ENCODE measurements at places on chromosomes 5 and 9.
A peak's percentile ranks its signal among the peaks of the same experiment; 100 is the strongest.

- DNase-seq: no peak
These were observed 14.8 kb upstream of the ZNF474 start for GRCh38 chr5:122114501-122114900.

- DNase-seq: no peak
These were observed 16.1 kb downstream of the LIFR start for GRCh38 chr5:38540314-38540713.

DNA sequence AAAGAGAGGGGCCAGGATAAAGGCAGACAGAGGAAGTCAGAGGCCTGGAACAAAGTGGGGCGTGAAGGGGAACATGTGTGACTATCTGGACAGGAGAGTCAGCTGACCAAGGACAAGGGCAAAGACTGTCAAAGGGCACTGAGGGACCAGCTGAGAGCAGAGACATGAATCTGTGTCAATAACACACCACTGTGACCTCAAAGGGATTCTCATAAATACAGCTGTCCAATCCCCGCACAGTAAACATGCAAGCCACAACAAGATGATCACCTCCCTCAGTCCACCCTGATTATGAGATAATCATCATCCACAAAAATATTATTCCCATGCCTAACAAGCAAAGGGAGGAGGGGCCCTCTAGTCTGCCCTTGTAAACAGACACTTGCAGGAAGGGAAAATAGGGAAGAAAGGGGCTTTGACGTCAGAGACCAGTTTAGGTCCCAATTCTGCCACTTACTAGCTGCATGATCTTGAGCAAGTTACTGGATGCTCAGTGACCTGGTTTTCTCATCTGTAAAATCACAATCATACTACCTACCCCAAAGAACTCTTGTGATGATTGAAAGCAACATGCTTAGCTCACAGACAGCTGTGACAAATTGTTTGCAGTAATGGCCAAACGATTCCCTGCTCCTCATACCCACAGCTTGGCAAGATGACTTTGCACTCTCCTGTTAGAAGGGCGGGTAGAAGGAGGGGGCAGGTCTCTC lies 41.8 kb downstream of the RAPGEF1 start:
- DNase-seq: peak; percentile 56

GRCh38 chr5:179967489-179967888 lies 59.8 kb upstream of the TBC1D9B start:
- DNase-seq: no peak

DNA sequence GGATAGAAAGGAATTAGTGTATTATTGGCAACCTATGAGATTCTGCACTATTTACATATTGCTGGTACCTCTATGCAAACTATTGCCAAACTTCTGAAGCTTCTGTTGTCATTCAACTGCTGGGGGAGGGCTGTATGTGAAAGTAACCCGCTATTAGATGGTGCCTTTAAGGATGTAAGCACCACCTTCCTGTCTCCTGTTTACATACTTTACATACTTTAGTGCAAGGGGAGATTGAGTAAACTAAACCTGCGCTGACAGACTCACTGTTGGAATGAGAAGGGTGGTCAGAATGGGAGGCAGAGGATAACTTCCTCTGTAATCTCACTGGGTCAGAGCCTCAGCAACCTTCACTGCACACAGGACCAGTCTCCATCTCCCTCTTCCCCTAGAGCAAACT lies 123.8 kb downstream of the NR3C1 start:
- DNase-seq: no peak

- no peak for DNase-seq
These were observed 55.7 kb downstream of the GGTA1 start for GRCh38 chr9:121443981-121444380.

- no peak for DNase-seq
These were observed 512.2 kb downstream of the ZNF608 start for GRCh38 chr5:124234022-124234769.

DNA sequence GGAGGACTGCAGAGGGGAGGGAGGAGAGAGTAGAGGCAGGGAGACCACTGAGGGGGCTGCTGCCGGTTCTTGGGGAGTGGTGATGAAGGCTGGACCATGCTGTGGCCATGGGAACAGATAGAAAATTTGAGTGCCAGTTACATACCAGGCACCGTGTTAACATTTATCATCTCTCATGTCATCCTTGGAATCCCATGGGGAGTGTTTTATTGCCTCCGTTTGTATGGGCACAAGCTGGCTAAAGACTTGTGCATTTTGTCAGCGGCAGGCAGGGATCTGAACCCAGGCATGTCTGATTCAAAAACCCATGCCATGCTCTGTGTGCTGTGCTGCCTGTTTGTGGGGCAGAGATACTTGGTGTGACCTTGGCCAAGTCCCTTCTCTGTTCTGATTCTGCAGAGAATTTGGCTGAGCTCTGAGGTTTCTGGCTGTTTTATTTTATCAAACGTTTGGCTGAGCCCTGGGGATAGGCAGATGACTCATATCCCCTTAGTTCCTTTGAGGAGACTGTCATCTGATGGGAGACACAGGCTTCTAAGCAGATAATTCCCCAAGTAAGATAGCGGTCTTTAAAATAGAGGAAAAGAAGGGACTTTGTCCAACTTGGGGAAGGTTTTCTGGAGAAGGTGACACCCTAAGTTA lies 22.2 kb downstream of the COL27A1 start:
- DNase-seq: no peak

DNA sequence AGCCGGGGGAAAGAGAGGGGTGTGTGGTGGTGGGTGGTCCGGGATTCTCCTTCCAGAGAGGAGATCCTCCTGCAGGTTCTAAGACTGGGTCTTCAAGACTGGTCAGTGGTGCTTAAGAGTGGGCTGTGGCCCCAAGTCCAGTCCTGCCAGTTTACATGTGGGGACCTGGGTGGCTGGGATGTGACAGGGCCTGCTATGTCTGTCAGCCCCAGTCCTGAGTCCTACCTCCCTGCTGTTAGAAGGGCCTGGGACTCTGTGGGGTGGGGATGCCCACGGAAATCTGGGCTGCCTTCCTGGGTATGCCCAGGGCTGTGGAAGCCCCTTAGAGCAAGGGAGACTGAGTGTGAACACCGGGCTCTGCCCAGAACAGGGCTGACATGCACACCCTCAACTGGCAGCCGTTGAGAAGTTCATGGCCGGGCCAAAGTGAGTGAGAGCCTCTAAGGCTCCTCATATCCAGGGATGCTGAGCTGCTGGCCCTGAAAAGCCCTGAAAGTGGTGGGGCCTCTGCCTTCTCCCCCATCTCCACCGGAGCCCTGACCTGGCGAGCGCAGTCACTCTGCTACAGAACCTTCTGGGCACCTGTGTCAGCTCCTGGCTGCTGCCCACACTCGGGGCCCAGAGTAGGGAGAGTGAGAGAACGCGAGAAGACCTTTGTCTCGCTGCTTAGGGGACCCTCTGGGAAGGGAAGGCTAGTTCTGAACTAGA lies 1.7 kb downstream of the PHF2 start:
- DNase-seq: peak; percentile 41

GRCh38 chr5:32740651-32741050 lies 29.5 kb downstream of the NPR3 start:
- DNase-seq: no peak

GRCh38 chr5:112929336-112930081 lies 7.5 kb upstream of the REEP5 start:
- no peak for DNase-seq

GRCh38 chr9:34985311-34985899 lies 4.1 kb upstream of the DNAJB5 start:
- DNase-seq: peak; percentile 77

- peak; percentile 8 for DNase-seq
These were observed 27.3 kb downstream of the GZMK start for GRCh38 chr5:55051357-55051756.

DNA sequence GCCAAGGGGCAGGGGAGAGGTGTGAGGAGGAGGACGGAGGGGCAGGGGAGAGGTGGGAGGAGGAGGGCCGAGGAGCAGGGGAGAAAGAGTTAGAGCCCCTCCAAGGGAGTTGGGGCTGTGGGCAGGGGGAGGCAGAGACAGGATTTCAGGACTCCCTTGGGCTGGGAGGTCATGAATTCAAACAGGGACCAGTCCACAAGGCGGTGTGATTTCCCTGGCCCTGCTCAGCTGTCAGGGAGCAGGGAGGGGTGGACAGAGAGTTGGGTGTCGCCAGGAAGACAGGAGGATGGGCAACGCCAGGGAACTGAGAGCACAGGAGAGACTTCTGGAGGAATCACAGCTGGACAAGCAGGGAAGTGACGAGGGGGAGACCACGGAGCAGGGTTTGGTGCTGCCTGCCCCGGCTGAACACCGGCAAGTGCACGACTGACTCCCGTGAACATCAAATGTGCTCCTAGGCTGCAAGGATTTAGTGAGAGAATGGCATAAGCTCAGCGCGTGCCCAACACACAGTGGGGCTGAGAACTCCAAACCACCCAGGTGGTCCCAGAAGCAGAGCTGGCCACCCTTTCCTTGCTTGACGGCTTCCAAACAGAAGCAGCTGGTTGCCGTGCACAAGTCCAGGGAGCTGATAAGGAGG lies 17.8 kb upstream of the OLFM1 start:
- no peak for DNase-seq

DNA sequence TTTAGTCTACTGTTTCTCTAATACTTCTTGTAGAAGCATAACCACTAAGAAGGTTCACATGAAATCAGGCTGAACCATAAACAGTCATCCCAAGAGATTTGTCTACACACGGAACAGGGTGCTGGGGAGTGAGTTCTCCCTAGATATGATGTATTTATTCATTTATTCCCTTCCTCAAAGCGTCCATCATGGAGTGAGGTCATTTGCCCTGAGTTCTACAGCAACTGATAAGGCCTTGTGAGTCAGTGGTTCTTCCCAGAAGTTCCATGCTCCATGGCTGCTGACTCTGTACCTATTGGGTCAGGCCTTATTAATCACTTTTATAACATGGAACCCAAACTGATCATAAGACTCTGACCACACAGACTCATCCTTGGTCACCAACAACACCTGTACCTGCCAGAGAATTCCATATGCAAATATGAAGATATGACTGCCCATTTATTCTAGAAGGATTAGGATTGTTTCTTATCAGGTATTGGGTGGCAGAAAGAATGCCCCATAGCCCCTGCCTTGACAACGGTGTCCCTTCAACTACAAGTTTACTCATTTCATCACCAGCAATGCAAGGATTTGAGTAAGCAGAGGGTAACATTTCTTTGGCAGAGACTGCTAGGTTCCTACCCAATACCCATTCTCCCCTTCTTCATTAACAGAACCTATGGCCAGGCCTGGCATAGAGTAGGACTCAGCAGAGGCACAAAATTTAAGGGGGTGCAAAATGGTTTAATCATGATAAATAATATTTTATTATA lies 118.1 kb downstream of the LHFPL2 start:
- no peak for DNase-seq

- DNase-seq: peak; percentile 87
These were observed 41.4 kb downstream of the SYK start for GRCh38 chr9:90842996-90843395.

DNA sequence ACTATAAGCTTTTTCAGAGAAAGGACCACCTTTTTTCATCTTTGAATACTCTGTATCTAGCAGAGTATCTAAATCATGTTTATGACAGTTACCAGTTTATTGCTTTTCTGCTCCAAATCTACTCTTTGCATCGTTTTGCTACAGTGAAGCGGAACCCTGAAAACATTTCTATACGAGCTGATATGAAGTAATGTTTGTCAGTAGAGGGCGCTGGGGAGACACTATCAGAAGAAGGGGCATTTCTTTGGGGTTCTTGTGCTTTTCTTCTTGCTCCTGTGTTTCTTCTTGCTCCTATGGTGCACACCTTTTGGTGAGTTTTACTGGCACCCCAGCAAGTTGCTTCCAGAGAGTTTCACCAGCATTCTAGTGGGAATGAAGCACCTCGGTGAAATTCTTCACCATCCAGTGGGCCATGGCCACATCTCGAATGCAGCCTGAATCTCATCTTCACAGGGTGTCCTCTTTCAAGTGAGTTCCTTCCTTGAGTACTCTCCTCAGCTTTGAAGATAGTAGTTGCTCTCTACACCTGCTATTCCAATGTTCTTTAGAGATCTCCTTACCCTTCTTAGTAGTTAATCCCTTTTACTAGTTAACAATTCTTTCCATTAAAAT lies 98.4 kb downstream of the FGF1 start:
- peak; percentile 80 for DNase-seq

DNA sequence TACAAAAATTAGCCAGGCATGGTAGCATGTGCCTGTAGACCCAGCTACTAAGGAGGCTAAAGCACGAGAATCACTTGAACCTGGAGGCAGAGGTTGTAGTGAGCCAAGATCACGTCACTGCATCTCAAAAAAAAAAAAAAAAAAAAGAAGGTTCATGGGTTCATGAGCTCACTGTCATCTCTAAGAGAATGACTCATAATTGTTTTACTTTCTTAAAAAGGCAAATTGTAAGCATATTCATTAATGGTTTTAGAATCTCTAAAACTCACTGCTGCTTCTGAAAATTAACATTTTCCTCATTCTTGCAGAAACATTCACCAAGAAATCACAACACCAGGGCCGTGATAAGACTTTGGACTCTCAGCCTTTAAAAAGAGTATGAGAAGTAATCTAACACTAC lies 103.6 kb downstream of the GNA14 start:
- DNase-seq: no peak

DNA sequence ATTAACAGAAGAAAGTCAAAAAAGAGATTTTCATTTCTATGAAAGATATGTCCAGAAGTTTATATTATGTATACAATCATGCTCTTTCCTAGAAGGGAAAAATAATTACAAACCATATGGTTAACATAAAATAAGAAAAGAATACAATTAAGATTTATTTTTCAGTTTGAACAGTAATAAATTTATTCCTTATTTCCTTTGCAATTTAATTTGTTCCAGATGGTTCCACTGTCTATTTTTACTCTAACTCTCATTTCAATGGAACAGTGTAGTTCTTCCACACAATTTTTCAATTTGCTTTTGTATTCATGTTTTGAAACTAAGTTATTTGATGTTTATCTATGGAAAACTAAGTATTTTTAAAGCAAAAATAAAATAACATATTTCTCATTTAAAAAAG lies 1026.3 kb downstream of the TAF11L14 start:
- no peak for DNase-seq

GRCh38 chr9:120774719-120775118 lies 18.5 kb downstream of the FBXW2 start:
- DNase-seq: no peak

DNA sequence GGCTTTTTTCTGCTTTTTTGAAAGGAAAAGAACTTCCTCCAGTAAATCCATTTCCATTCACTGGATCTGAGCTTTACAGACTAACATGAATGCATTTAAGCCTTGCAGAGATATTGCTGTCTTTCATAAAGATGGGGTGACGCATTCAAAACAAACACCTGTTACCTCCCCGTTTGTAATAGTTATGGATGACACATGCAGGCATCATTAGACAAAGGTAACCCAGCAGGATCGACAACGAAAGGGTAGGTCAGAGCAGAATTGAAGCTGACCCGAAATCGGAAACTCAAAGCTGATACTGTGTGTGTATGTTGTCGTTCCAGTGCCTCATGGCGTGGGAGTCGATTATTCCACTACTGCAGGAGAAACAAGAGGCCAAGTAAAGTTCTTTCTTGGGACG lies 22.2 kb downstream of the SLC46A2 start:
- no peak for DNase-seq

- no peak for DNase-seq
These were observed 13.6 kb upstream of the SLC22A4 start for GRCh38 chr5:132280371-132281240.

GRCh38 chr5:153147891-153148623 lies 342.4 kb upstream of the GRIA1 start:
- DNase-seq: peak; percentile 54

GRCh38 chr5:141883184-141883891 lies 5.1 kb upstream of the PCDH1 start:
- DNase-seq: peak; percentile 56

Data from hematopoietic multipotent progenitor cell treated with erythropoietin and hydrocortisone succinate and interleukin-3 and kit ligand, for 6 days (in vitro differentiated cells).